ENCODE measurements at places on chromosomes 13 and 19.

DNA sequence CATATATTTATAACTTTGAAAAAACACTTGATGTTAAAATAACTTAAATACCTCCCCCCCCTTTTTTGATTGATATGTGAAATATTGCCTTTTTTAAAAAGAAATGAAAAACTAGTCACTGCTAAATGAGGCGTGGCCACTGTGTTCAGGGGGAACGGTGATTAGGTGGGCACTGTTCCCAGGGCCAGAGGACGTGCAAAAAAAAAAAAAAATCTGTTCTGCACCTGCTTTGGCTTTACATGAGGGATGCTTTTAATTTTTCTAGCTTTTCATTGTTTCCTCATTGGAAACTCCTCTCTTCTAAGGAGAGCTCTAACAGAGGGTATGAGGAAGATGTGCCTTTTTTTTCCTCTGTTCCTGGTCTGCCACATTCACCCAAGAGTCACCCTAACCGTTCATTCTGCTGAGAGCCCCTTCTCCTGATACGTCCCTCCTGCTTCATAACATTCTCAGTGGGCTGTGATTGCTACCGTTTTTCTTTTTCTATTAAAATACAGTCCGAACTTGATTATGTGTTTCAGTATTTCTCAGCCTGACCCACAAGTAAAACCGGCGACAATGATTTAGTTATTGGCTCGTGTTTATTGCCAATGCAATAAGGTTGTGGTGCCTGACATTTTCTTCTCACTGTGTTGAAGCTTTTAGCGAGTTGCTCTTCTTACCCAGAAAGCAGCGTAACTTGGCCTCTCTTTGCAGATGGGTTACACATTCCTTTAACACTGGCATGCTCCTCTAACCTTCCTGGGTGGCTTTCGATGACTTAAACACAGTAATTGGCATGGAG is 64.8 kb upstream of the ZNF536 start:
- DNase-seq = no peak

DNA sequence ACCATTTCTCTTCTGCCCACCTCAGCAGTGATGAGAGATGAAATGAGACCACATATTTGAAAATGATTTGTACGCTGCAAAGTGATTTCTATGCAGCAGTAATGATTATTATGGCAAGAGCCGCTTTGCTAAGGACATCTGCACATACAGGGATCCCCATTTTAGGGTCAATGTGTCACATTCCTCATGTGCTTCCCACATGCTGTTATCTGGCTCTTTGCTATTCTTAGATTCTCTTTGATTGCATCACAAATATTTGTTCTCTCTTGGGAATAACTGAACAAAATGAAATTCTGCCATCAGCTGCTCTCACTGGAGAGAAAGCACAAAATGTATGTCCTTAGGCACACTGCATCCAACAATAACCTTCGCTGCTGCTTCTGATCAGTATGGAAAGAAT is 209.5 kb upstream of the IPO5 start:
- DNase-seq = no peak

DNA sequence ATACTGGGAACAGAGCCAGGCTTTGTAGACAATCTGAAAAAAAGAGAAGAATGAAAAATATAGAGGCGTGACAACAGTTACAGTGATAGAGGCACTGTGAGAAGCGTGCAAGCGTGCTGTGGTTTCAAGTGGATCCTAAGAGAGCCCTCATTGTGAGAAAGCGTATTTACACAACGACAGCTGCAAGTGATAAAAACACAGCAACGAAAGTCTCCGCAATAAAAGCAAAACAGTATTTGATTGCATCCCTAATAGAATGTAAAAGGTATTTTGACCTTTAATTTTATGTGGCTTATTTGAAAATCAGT is 642.7 kb upstream of the ARGLU1 start:
- no peak for DNase-seq

DNA sequence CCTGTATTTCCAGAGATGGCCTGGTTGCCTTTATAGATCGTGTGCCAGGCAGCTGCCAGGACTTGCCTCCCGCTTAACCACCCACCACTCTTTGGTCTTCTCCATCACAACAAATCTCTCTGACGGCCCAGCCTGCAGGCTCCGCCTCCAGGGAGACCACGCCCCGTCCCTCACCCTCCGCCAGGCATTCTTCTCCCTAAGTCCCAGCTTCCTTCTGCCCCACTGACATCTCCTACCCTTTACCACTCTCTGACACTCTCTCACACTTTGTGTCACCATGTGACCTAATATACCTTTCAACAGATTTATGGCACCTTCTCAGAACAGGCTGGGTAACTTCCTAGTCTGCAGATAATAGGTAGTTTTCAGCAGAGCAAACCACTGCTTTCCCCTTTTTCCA is 95.1 kb downstream of the CAB39L start:
- no peak for DNase-seq

GRCh38 chr13:100921139-100921538 is 246.5 kb upstream of the TMTC4 start:
- no peak for DNase-seq

GRCh38 chr19:50657712-50658440 is 8.6 kb downstream of the C19orf81 start:
- peak; percentile 84 for DNase-seq
